ENCODE measurements at places on chromosomes 2 and 18.
A peak's percentile ranks its signal among the peaks of the same experiment; 100 is the strongest.

- DNase-seq, result no peak
These were observed 229.1 kb upstream of the APCDD1 start for GRCh38 chr18:10225300-10225699.

- no peak for DNase-seq
These were observed 69.3 kb downstream of the ALPK2 start for GRCh38 chr18:58559427-58560186.

- DNase-seq, result no peak
These were observed 2.5 kb downstream of the PXDN start for GRCh38 chr2:1741851-1742250.

- DNase-seq, result no peak
These were observed 114.0 kb downstream of the NEDD4L start for GRCh38 chr18:58158008-58158407.

- DNase-seq, result peak; percentile 66
These were observed 98.8 kb downstream of the TRABD2A start for GRCh38 chr2:84781942-84782716.

DNA sequence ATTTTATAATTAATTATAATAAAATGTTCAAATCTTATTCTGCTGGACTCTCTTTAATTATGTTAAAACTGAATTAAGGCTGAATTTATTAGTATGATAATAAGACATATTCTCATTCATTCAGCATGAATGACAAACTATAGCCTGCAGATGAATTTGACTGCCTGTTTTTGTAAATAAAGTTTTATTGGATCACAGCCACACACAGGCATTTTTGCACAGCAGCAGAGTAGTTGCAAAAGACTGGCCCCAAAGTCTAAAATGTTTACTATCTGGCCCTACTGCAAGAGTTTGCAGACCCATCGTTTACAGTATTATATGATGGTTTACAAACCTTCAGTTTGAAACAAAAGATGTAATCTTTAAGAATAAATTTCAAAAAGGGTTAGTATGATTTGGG, 58.6 kb downstream of the RMDN2 start:
- no peak for DNase-seq

DNA sequence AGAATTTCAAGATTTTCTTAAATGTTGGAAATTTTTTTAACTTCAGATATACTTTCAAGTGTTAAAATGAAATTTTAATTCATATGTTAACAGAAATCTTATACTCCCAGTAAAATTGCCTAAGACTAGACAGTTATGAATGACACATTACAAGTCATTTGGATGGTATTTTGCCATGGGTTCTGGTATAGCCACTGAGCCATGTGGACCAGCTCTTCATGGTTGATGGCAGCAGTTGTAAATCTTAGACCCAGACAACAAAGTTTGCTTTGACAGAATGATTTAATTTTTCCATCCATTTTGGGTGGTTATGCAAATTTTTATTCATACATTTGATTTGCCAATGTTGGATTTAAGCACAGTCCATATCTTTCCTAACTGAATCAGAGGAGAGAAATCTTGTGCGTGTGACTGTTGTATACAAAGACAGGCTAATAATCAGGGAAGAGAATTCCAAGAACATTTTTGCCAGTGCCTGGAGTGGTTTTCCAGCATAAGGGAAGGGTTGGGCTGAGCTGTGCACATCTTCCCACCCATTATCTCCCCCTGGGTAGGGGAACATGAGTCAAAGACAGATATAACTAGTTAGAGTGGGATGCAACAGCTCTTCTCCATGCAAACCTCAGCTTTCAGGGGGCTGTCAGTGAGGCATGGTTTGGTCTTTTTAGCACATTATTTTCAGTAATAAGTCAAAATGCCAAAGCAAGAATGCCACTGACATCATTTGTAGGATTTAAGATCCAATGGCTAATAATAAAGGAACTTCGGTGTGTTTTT, 28.1 kb upstream of the INPP4A start:
- DNase-seq, result no peak

- no peak for DNase-seq
These were observed 51.4 kb downstream of the SLC8A1 start for GRCh38 chr2:40400336-40400953.

GRCh38 chr2:14601156-14601770, 31.3 kb upstream of the LRATD1 start:
- no peak for DNase-seq

DNA sequence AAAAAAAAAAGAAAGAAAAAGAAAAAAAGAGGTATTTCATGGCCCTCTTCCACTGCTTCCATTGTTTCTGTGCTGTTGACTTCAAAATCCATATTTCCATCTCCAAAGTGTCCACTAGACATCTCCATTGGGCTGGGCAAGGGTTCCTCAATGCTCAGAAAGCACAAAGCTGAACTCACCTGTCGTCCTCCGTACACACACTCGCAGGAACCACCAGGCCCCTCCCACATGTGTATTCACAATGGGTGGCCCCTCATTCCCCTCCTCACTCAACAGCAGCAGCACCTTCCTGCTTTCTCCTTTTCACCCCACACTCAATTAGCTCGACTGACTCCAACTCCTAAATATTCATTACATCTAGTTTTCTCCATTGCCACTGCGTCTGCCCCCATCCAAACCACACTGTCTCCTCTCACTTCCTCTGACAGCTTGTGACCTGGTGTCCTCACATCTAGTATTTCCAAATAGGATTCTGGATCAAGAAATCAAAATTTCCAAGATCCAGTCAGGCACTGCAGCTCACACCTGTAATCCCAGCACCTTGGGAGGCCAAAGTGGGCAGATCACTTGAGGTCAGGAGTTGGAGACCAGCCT, 25.2 kb downstream of the OSBPL1A start:
- no peak for DNase-seq

DNA sequence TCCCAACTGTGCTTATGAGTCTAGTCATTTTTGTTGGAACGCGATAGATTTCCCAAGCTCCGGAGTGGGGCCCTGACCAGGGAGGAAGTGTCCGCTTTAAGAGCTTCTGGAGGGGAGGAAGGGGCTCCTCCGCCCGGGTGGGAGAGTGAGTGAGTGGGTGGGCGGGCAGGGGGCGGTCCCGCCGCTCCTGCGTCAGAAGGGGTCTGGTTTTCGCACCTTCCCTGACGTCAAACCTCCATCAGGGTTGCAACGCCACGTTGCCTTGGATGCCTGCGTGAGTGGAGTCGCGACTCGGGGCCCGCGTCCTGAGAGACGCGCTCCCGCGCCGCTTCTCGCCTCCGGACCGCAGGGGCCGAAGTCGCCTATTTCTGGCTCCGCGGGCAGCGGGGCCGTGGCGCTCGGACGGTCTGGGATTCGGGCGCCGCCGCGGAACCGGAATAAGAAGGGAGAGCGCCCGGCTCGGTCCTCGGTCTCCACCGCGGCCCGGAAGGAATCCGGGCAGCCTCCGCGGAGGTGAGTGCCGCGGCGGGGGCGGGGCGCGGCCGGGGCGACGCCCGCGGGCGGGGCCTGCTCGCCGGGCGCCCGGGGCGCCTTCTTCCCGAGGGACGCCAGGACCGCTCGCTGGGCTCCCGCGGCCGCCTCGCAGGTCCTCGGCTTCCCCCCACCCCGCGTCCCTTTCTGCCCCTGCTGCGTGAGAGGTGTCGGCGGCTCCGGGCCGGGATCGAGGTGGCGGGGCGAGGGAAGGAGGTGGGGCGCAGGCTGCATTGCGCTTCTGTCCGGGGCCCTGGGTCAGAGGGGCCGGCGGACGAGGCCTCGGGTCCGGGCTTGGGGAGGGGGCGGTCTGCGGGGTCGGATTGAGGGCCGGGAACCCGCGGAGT, at the start of gene ZDBF2:
ZDBF2 (plus strand) TSS at position 230 of the 878 bp plus-strand sequence. CDS start 7,187 bp downstream, outside the sequence.
- peak; percentile 12 for DNase-seq

DNA sequence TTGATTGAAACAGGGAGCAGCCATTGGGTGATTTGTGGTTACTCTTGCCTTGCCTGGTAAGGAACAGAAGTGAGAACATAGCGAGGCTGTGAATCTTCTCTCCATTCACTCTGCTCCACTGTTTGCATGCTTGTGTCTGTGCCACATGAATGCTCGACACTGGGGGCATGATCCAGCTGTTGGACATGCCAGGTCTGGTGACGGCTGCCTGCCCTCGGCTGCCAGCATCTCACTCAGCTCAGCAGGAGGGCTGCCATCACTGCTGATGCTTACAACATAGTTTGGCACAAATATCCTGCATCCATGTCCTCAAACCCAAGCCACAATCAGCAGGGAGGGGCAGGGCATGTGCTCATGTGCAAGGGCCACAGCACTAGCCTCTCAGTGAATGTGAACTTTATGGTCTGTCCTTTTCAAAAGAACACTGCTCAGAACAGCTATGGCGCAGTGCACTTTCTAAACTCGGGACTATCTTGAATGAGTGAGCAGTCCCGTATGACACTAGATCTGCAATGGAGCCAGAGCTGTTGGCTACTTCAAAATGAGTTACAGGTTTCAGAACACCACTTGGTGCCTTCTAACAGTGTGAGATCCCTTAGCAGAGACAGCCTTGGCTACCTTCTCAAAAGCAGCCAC, 126.3 kb downstream of the NRP2 start:
- no peak for DNase-seq

GRCh38 chr2:27627963-27628766, 647 bp downstream of the CCDC121 start:
- no peak for DNase-seq

DNA sequence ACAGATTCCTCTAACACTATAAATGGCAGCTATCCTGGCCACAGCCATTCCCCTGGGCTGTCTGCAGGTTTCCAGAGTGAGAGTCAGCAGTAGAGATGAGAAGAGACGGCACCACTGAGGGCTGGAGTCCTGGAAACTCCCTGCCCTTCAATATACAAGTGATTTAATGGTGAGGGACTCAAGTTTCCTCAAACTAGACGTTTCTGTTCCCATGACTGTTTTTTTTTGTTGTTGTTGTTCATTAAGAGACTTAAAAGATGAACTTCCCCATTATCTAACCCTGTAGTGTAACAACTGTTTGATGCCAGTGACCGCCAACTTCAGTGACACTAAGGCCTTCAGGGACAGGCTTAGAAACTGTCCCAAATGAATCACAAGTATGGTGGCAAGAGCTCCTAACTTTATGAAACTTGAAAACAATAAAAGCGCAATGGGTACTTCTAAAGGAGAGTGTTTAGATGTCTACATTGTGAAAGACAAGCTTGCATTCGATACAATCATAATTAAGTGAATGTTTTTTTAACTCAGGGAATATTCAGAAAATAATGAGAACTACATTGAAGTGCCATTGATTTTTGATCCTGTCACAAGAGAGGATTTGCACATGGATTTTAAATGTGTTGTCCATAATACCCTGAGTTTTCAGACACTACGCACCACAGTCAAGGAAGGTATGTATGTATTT, 34.0 kb downstream of the IL1R2 start:
- DNase-seq, result no peak

DNA sequence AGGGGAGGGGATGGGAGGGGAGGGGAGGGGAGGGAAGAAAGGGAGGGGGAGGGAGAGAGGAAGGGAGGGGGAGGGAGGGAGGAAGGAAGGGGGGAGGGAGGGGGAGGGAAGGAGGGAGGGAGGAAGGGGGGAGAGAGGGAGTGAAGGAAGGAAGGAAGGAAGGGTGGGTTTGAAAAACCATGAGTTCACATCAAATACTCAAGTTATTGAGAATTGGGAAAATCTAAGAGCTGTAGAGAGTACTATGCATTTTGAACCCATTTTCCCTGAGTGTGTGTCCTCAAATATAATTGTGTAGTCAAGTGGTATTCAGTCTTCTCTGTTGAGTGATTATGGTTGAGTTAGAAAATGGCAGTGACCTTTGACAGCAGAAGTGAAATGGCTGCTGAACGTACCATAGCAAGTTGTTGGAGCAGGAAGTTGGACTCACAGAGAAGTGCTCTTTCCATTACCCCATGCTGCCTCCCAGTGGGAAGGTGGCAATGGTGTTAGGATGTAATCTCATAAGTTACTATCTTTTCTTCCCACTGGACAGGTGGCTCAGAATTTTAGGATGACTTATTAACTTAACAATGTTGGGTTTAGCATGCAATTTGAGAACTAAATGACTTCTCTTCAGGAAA, 214.6 kb downstream of the SETBP1 start:
- peak; percentile 23 for DNase-seq

DNA sequence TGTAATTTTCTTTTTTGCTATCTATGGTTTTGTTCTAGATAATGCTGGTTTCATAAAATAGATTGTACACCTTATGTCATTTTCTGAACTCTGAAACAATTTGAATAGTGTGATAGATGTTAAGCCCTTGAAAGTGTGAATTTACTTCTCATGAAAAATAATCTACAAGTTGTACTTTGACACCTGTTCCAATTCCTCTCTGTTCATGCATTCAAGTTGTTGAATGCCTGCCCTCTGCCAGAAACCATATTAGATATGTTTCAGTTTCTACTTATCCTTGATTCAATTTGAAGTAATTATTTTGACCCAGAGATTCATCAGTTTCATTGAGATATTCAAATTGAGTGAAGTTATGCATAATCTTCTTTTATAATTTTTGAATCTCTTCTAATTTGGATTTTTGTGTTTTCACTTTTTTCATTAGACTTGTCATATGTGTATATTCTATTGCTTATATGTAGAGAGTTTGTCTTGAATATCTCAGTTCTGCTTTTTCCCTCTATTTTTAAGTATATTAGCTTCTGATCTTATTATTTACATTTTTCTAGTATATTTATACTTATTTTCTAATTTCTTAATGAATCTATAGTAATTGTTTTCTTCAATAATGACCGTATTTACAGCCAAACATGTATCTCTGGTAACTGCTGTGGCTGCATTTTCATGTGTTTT, 143.3 kb upstream of the TACR1 start:
- no peak for DNase-seq

DNA sequence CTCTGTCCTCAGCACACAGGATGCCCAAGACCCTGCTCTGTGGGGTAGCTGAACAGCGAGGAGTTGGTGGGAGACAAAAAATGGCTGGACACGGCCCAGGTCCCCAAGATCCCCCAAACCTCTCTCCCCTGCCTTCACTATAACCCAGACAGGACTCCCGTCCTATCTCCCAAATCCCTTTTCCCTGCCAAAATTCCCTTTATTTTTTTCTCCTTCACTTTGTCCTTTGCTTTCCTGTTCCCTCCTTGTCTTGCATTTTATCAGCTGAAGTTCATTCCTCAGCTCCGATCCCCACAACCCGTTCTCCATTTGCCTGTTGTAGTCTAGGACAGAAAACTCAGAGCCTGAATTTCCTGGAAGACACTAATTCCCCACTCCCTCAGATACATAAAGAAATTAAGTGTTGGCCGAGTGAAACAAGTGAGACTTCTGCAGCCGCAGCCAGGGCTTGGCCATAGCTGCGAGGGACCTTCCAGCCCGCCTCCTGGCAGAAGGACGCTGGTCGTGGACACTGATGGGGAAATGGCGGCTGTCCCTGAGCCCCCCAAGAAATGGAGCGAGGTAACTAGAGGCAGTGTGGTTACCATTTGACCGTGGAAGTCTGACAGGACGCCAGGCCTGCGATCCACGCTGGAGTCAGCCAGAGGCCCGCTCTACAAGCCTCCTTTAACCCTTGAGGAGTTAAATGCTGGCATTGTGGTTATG, 173.6 kb downstream of the BCL2 start:
- DNase-seq, result no peak

DNA sequence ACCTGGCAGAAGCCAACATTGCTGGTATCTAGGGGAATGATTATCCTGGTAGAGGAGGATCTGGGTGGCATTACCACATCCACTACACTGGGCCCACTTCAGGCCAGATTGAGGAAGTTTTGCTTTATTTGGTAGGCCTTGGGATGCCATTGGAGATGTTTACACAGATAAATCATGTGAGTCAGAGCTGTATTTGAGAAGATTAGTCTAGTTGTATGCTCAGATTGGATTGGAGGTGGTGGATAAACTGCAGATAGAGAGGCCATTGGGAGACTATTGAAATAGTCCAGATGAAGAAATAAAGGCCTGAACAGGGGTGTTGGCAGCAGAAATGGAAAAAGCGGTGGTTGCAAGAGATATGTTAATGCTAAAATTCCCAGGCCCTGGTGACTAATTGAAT, 81.5 kb downstream of the EFEMP1 start:
- no peak for DNase-seq
